Activated naive CD4-positive, alpha-beta T cell treated with anti-CD3 and anti-CD28 coated beads for 36 hours (primary cell): ENCODE measurements at places on chromosomes 16 and 17.

GRCh38 chr16:4833584-4833983, 13.5 kb downstream of the GLYR1 start:
- no peak for DNase-seq

GRCh38 chr16:695355-696089, 5.3 kb upstream of the WDR24 start:
- peak; percentile 69 for DNase-seq

- DNase-seq, result no peak
These were observed 1.1 kb downstream of the HEATR9 start for GRCh38 chr17:35867574-35867973.

DNA sequence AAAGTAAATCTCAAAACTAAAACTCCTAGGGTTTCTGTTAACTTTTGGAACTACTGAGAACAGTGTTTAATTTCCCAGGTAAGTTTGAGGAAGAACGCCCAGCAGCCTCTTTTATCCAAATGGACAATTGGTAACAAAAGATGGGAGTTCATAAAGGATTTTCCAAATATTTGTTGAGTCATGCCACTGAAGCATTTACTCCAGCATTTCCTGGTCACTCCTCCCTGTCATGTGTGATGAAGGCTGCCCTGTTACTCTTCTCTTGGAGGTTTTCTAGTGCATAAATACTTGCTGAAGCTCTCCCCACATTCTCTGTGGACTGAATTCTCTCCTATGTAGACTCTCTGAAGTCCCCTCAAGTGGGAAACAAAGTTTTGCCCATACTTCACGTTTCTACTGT, 16.5 kb downstream of the ZNF75A start:
- DNase-seq, result no peak

GRCh38 chr17:37488607-37489196, 989 bp upstream of the DUSP14 start:
- DNase-seq, result peak; percentile 83

DNA sequence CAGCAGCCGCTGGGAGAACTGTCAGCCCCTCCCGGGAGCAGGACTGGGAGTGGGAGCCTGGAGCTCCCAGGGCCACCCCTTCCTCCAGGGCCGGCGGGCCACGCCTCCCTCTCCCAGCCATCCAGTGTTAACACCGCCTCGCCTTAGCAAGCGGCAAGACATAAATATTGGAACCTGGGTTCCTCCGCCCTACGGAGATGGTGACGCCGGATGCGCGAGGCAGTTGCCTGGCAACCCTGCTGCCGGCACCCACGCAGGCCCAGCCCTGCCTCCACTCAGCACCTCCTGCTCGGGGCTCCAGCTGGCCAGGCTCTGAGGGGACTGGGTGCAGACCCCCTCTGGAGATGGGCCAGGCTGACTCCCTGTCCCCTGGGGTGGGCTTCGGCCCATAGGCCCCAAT, 27.4 kb upstream of the CACNA1H start:
- DNase-seq, result peak; percentile 41

DNA sequence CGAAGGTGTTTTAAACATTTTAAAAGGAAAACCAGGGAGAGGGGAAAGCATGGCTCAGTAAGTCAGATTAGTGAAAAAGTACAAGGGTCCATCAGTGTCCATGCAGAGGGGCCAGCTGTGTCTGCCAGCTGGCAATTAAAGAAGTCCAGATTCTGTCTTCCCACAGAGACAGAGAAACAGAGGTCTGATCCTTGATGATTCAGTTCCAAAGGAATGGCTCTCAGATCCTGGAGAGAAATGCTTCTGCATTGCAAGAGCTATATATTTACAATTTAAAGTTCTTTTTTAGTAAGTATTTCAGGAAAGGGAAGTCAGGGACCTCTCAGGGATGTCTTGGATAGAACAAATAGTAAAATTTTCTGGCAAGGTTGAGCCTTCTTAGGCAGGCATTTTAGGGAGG, 56.2 kb downstream of the HSD17B2 start:
- no peak for DNase-seq

GRCh38 chr17:37447641-37448040, 41.0 kb downstream of the TADA2A start:
- DNase-seq, result no peak

DNA sequence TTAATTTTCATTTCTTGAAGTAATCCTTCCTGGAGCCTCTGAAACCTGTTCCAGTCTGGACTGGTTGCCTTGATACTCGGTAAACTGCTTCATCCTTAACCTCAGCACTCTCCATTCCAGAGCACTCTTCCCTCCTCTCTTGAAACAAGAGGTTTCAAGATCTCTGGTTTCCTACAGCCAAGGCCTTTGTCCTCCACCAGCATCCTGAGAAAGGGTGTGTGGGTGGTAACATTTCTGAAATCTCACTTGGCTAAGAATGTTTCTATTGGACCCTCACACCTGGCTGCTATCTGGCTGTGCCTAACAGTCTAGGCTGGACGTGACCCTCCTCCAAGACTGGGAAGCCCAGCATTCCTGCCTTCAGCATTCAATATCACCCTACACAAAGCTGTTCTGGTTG, 99.7 kb downstream of the CYTH1 start:
- no peak for DNase-seq

DNA sequence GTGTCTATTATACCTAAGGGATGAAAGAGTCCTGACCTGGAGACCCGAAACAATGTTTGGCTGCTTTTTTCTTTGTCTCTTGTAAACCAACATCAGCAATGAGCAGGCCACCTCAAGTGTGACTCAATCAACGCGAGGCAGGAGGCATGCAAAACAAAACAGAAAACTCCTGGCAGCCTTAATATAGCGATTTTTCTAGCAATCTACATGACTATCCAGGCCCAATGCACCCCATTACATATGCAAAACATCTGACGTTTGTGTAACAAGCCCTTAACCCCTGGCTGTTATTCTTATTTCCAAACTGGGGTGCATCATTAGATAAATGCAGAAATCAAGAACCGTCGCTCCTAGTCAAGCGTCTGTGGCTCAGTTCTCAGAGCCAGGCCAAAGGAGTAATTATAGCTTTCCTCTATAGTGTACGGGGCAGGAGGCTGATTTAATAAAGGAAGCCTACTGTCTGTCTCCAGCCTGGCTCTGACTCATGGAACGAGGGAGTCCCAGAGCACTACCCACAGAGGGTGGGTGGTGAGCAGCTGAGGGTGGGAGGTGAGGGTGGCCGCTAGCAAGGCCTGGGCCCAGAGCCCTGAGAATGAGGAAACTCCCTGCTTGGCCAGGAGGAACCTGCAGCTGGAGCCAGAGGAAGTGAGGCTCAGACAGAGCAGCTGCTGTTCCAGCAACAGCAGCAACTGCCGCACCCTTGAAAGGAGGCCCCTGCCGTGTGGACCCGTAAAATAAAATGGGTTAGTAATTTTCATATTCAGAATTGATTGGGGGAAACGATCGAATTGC, 43.9 kb downstream of the CHD9 start:
- peak; percentile 37 for DNase-seq

DNA sequence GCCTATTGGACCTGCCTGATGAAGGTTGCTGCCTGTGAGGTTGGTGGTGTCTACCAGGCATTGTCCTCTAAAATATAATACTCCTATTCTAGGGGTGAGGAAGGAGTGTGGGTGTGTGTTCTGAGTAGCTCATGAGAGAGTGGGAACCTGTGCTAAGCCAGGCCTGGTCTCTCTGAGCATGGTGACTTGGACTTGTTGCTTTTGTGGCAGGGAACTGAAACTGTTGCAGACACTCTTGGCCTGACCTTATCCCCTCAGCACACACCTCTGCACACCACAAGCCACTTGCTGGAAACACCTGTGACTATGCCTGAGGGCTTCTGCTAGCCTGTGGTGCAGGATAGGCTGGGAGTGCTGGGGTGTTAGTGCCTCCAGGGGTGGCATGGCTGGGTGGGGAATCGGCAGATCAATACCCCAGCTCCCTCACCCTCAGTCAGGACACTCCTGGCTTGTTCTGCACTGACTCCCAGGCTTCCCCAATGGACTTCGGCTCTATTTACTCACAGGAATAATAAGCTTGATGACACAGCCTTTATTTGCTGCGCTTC, 29.9 kb downstream of the PLCG2 start:
- DNase-seq, result no peak

- no peak for DNase-seq
These were observed 351.2 kb downstream of the UTP18 start for GRCh38 chr17:51611585-51611984.

DNA sequence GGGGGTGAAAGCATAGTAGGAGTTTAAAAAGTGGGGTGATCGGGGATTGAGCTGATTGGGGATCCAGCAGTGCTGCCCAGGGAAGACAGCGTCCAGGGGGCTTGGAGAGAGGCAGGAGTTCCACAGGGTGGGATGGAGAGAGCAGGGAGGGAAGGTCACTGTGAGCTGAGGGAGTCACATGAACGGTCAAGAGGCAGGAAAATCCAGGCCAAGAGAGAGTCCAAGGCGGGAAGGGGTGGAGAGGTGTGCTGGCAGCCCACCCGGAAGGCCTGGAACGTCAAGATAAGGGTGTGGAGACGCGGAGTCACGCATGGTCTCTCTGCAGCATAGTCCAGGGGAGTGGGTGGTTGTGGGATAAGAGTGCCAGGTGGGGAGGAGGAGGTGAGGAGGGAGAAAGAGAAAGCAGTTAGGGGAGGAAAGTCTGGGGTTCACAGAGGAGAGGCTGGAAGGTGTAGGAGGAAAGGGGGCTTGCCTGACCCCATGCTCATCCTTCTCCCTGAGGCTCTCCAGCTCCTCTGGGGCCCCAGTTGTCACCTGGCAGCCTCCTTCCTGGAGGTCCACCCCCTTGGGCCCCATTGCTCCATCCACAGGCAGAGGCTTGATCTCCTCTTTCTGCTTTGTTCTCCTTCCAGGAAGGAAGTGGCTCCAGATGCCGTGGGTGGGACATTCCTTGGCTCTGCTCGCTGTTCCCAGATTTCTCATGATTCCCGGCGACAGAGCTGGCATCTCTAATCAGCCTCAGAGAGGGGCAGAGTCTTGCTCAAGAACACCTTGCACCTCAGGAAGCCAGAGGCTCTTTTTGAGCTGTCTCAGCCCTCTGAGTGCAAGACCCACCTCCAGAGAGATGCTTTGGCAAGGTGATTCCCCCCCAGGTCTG, 28.7 kb downstream of the CCR7 start:
- no peak for DNase-seq

DNA sequence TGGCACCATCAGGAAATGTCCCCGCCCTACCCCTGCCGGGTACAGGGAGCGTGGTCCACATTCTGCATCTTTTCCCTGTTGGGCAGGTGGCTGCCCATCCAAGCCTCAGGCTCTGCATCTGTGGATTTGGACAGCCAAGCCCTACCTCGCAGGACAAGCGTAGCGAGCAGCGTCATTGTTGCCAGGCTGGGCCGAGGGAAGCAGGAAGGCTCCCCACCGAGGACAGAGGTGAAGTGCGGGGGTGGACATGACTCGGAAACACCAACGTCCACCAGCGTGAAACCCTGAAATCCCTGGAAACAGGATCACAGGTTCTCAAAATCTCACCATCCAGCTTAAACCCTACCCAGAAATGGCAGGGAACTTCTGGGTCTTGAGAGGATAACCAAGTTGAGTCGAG, 73.6 kb downstream of the SOCS1 start:
- no peak for DNase-seq

GRCh38 chr17:75011401-75012095, 922 bp upstream of the MRPL58 start:
- no peak for DNase-seq

DNA sequence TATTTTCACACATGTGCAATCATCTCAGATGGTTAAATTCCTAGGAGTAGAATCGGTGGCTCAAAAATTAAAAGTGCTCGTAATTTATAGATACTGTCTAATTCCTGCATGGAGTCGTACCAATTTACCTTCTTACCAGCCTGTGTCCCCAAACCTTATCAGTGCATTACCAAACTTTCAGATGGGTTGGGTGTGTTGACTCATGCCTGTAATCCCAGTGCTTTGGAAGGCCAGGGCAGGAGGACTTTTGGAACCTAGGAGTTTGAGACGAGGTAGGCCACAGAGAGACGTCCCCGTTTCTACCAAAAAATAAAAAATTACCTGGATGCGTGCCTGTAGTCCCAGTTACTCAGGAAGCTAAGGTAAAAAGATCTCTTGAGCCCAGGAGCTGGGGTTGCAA, 34.5 kb upstream of the GPRC5B start:
- no peak for DNase-seq

- DNase-seq, result peak; percentile 6
These were observed 210.0 kb downstream of the FTO start for GRCh38 chr16:53913920-53914319.
